ENCODE measurements at places on chromosomes 11 and 22.

- no peak for DNase-seq
These were observed 541.2 kb downstream of the MIAT start for GRCh38 chr22:27198518-27199035.

GRCh38 chr22:33787645-33788456 is 132.4 kb downstream of the LARGE1 start:
- DNase-seq = no peak

DNA sequence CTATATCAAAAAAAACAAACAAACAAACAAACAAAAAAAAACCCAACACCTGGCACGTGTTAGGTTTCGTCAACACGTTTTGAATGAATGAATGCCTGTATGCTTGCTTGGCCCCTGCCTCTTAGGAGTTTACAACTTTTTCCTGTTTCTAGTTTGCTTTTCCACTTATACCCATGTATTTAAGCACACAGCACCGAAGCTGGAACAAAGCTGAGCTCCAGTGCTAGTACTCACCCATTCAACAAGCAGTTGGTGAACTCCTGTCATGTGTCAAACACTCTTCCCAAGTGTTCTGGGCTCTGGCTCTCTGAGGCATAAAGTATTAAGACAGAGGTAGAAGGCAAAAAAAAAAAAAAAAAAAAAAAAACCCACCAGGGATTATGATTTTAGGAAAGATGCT is 599.3 kb downstream of the BUD13 start:
- DNase-seq = no peak

DNA sequence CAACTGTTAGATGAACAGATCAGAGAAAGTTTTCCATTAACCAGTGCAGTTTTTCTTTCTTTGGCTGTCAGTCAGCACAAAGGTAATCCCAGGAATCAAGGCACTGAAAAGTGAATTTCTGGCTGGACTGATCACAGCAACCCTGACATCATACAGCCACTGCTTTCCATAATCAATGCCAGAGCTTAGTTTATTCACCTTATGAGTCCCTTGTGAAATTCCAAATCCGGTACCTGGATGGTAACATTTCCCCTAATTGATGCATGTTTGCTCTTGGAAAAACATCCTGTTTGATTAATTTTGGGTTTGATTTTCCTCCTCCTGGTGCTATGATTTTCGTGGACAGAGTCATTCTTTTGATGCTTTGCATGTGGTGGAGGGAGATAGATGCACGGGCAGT is 319.8 kb downstream of the INSC start:
- DNase-seq = no peak

DNA sequence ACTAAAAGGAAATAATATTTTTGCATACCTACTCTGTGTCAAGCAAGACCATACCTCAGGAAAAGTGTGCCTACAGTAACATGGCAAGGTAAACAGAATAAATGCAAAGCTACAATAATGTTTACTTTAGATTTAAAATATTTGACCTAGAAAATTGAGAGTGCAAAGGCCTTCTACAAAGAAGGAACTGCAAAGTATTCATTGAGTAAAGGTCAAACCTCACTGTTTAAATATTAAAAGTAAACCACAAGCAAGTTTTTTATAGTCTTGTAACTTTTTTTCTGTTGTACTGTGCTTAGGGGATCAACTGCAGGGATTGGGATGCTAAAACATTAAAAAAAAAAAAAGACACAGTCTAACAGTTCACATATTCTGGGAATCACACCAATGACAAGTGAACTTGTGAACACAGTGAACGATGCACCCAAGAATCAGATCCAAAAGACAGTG is 48.8 kb downstream of the CWF19L2 start:
- DNase-seq = no peak

GRCh38 chr22:30275625-30276024 is 9.0 kb upstream of the OSM start:
- no peak for DNase-seq

DNA sequence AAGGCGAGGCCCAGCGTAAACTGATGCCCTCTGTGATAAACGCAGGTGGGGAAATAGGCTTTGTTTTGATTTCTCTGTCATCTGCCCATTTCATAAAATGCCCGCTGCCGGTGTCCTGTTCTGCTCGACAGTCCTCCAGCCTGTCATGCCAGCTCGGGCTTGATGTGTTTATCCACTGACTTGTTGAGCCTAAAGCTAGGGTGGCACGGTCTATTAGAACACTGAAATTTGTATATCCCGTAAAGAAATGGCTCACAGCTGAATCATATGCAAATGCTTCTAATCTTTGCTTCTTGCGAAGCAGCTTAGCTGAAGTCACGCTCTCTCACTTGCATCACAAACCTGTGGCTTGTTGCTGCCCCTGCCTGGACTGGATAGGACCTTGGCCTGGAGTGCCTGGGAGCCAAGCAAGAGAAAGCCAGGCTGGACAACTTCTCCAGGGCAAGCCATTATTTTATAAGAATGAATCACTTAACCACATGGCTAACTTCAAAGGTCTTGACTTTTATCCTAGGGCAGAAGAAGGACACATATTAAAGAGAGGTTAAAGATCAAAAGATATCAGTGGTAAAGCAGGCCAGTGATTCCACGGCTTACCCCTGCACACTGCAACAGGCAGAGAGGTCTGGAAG is 33.1 kb downstream of the EHF start:
- DNase-seq = no peak

DNA sequence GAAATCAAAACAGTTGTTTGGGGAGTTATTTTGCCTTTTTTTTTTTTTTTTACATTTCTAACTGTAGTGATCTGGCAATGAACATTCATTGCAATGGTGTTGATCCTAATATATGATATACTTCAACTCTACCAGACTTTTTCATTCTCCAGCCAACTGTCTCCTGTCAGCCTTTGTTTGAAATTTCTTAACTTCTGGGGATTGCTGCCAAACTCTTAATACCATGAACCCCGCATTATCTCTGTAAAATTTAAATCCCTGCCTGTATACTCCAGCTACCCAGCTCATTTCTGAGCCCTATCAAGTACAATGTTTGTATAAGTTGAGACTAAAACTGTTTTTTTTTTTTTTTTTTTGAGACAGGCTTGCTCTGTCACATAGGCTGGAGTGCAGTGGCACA is 280.7 kb downstream of the TTC28 start:
- DNase-seq = no peak

- DNase-seq = no peak
These were observed 60.8 kb downstream of the TBC1D22A start for GRCh38 chr22:46823248-46823647.

GRCh38 chr11:122670131-122670530 is 14.6 kb downstream of the UBASH3B start:
- no peak for DNase-seq

- no peak for DNase-seq
These were observed 53.9 kb downstream of the USP47 start for GRCh38 chr11:11895672-11896071.

DNA sequence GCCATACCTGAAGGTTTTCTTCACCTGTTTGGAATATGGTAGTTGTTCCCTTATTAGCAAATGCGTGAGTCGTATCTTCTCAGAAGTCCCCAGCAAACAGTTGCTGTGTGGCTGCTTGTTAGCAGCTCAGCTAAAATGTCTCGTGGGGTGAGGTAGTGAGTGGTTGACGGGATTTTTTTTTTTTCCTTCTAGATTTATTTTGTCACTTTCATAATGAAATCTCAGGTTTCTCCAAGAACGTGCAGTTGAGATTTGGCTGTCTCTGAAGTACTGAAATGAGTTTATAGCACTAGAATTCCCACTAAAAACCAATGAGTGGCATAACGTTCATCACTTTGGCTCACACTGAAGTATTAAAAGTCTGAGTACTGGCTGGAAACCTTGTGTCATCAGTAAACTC is 16.8 kb downstream of the RCN1 start:
- DNase-seq = no peak

GRCh38 chr11:34731603-34732002 is 110.7 kb downstream of the EHF start:
- no peak for DNase-seq

DNA sequence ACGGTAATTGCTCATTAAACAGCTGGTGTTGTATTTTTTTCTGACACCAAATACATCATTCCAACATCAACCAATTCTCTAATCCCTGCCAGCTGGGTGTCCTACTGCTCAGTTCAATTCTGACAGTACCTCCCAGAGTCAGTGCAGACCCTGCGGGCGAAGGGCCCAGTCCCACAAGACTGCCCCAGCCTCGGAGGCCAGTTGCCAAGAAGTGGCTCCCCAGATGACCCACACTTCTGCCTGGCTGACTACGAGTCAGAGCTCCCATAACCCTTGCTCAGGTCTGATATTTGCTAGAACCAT is 147.2 kb downstream of the CTTN start:
- DNase-seq = no peak

GRCh38 chr11:86288776-86289507 is 13.1 kb upstream of the HIKESHI start:
- no peak for DNase-seq

DNA sequence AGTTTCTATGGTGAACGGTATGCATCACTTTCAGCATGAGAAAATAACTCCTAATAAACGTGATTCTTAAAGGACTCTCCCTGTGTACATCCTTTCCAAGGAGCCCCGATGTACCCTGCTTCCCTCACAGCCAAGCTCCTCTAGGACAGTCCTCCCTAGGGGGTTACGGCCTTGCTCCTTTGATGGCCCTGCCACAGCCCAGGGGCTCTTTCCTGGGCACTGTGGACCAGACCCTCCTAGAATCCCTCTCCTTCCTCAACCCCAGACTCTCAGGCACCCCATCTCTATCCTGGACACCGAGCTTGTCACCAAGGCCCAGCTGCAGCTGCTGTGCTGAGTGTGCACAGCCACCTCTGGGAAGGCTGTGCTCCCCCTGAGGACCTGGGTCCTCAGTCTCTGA is 3.9 kb upstream of the SAMM50 start:
- no peak for DNase-seq

DNA sequence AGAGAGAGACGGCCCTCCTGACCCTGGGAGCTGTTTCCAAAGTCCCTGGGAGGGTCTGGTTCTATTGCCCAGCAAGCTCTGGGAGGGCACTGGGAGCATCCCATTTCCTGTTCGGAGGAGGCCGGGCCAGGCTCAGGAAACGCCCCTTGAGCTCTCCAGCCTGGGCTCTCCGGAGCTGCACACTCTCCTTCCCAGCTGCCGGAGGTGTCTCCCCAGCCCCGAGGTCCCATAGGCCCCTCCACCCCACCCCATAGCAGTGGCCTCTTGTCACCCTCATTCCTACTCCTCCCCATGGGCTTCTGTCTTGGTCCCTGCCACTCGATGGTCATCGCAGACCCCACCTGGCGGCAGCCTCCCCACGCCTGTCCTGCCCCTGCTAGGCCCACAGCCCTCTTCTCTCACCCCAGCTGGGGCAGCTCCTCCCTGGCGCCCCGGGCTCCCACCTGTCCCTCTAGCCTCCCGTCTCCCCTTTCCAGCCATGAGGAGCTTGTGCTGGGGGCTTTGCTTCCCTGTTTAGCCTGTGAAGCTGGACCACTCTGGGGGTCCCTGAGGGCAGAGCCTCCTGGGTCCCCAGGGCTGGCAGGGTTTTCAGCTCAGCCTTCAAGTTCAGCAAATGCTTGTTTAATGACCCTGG is 2.8 kb downstream of the TSPAN32 start:
- DNase-seq = no peak

DNA sequence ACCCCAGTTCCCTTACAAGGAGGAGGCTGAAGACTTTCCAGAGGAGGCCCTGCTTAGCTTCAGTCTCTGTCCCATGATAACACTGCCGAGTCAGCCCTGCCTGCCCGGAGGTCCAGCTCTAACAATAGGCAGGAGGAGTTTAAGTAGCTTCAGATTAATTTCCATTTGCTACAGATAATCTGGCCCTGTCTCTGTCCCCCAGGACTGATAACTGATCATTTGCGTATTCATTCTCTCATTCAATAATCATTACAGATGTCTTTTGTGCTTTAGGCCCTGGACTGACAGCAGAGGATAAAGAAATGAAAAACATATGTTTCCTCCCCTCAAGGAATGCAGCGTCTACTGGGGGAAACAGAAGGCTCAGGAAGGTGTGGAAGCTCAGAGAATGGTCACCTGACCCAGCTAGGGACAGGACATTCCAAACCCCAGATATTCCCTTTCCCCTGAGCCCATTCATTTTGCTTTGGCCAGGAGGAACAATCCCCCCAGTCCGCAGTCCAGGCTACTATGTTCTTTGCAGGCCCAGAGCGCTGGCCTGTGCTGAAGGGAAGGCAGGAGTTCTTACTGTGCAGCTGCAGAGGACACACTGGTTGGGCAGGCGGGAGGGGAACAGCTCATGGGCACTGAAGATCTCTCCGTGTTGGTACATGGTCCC is 20.8 kb downstream of the CHRDL2 start:
- DNase-seq = no peak

DNA sequence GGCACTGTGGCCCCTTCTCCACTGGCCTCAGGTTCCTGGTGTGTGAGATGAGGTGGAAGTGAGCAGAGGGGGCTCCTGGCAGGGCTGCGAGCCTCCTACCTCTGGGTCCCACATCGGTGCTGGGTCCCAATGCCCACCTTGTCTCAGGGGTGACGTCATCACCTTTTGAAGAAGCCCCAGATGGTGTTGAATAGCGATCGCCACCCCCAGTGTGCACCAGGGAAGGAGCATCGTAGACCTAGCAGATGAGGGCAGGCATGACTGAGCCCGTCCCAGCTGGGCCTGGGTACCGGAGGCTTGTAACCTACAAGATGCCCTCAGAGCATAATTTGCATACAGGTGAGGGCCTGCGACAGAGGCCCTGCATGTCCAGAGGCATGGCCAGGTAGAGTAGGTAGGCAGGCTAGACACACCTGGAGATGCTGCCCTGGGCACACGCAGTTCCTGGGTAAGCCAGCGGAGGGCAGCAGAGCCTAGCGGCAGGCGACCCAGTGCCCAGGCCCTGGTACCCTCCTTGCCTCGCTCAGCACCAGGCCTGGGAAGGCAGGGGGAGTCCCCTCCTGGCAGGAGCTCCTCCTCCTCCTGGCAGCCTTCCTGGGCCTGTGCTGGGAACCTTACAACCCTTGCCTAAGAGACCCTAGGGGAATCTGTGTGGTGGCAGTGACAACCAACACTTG is 52.5 kb downstream of the TPCN2 start:
- DNase-seq = peak; percentile 64

- DNase-seq = no peak
These were observed 68.3 kb upstream of the CTSC start for GRCh38 chr11:88405853-88406252.

DNA sequence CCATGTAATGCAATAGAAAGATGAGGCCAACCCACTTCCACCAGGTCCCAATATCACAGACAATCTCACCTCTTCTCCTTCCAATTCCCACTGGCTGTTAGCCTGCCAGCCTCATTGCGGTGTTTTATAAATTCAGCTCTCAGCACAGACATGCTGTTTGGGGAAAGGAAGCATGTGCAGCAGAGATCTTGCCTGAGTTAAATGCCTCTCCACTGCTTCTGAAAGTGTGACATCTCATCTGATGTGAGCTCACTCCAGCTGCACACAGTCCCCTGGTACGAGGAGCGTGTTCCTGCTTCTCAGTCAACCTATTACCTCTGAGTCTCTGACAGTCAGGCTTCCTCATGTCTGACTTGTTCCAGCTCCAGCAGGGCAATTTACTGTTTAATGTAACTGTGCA is 122.7 kb upstream of the GUCY1A2 start:
- DNase-seq = no peak

- DNase-seq = no peak
These were observed 83.1 kb downstream of the PTPRJ start for GRCh38 chr11:48063424-48063978.

GRCh38 chr22:23908587-23909205 is 14.5 kb downstream of the MIF start:
- DNase-seq = no peak

- no peak for DNase-seq
These were observed 22.5 kb upstream of the DAGLA start for GRCh38 chr11:61657566-61658290.

- no peak for DNase-seq
These were observed 97.2 kb downstream of the PIWIL4 start for GRCh38 chr11:94664346-94664745.

GRCh38 chr11:119666463-119667131 is 62.4 kb downstream of the NECTIN1 start:
- peak; percentile 84 for DNase-seq
